ELF-1 (cell line): ENCODE measurements at places on chromosomes 3 and 15.

- DNase-seq, result no peak
Observed at GRCh38 chr3:105780107-105780506, 88.7 kb downstream of the CBLB start.

GRCh38 chr3:135136361-135137100 is 341.5 kb downstream of the EPHB1 start:
- DNase-seq, result no peak

GRCh38 chr3:177351757-177352158 is 154.5 kb upstream of the TBL1XR1 start:
- DNase-seq, result no peak

GRCh38 chr3:195744437-195744836 is 23.7 kb downstream of the MUC20 start:
- DNase-seq, result no peak

- no peak for DNase-seq
Observed at GRCh38 chr15:40744815-40745152, 10.3 kb downstream of the RMDN3 start.

DNA sequence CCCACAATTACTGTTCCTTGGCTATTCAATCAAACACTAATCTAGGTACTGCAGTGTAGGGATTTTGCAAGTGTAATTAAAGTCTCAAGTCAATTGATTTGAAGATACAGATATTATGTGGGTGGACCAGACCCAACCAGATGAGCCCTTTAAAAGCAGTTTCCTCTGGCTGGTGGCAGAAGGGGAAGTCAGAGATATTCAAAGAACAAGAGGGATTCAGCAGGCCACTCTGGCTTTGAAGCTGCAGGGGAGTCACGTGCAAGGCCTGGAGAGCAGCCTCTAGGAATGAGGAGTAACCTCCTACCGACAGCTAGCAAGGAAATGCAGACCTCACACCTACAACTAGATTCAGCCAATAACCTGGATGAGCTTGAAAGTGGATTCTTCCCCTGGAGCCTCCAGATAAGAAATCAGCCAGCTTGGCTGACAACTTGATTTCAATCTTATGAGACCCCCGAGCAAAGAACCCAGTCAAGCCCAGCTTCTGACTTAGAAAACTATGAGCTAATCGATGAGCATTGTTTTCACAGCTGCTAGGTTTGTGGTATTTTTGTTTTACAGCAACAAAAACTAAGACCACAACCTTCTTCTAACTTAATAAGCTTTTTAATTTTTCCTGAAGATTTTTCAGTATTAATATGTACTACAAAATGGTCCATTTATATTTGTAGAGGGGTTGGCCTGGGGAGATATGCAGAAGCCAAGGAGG is 13.4 kb downstream of the HACD2 start:
- DNase-seq, result peak; percentile 77

- no peak for DNase-seq
Observed at GRCh38 chr15:62124176-62124972, 40.7 kb downstream of the C2CD4B start.

DNA sequence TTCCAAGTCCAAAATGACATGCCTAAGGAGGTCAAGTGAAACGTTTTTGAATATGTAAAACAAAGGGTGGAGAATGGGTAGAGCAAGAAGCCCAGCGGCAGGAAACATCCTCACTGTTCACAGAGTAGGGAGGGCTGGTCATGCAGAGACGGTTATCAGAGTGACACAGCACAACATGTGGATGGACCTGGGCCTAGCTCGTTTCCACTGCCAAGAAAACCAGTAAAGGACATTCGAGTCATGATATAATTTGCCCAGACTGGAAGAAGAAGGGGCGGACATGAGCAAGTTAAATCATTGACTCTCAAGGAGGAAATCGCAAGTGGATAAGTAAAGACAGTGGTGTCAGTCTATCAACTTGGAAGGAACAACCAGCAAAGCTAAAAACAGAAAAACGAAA is 89.3 kb downstream of the LRIG1 start:
- no peak for DNase-seq

- DNase-seq, result no peak
Observed at GRCh38 chr3:114675104-114675503, 381.3 kb downstream of the TIGIT start.

- DNase-seq, result no peak
Observed at GRCh38 chr3:191362524-191363090, 32.3 kb upstream of the UTS2B start.

DNA sequence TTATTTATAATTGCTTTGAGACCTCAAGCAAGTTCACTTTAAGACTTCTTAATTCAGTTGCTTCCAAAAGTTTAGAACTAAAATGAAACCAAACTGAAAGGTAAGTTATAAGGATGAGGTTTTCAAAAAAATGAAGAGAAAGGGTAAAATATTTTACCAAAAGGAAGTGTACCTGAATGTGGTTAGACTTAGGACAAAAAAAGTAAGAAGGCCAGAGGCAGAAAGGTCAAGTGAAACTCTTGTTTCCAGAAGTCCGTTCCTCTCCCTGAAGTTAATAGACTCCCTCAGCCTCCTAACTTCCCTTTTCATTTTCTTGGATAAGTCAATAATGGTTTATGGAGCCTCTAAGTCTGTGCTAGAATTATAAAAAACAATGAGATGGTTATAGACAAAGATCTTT is 16.6 kb downstream of the BTLA start:
- DNase-seq, result no peak

- DNase-seq, result no peak
Observed at GRCh38 chr3:167066977-167067786, 312.9 kb downstream of the ZBBX start.

DNA sequence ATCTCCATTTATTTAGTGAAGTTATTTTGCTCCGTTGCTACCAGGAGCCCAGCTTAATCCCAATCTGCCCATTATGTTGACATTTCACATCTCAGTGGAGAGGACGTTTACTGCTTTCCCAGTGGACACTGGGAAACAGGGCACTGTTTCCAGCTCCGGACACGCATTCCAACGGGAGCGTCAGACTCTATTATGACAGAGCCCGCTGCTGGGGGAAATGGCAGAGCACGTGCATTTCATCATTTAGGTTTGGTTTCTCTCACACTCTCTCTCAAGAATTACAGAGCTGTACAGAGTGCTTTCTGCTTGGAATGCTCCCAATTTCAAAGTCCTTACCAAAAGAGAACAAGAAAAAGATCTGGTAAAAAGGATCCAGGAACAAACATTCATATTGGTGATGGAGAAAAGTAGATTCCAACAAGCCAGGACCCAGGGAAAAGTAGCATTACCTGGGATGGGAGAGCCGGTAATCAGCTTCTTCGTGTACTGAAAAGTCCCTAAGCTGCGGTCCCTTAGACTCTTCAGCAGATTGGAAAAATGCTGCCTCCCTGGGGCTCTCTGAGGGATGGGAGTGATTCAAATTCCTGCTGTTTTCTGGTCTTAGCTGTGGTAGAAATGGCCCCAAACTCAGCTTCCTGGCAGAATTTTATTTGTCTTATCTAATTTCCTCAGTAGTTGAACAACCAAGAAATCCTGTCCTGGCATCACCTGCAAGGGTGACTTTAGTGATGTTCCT is 136.0 kb upstream of the THBS1 start:
- DNase-seq, result no peak

DNA sequence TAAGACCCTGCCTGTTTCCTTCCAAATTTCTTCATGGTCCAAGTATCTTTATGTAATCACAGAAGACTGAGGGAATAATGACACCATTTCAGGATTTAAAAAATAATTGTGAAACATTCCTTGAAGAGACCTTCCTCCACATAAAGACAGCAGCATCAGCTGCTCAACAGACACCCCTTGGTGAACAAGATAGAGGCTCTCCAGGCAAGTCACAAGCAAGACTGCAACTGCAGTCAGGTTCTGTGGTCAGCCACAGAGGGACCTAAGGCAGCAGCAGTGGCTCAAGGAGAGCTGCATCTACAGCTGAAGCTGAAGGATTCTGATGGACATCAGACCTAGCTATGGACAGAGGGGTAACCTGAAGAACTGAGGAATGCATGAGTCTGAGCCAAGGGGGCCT is 97.2 kb upstream of the C3orf80 start:
- no peak for DNase-seq

DNA sequence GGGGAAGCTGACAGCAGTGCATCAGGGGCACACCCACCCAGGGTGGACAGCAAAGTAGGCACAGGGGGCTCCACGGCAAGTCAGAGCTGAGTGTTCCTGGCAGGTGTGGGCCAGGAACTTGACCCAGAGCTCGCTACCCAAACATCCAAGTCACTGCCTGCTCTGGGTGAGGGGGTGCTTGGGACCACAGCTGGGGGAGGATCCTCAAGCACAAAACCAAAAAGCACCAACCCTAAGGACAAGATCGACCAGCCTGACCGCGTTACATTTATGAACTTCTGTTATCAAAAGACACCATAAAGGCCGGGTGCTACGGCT is 101.2 kb downstream of the CHSY1 start:
- DNase-seq, result no peak

DNA sequence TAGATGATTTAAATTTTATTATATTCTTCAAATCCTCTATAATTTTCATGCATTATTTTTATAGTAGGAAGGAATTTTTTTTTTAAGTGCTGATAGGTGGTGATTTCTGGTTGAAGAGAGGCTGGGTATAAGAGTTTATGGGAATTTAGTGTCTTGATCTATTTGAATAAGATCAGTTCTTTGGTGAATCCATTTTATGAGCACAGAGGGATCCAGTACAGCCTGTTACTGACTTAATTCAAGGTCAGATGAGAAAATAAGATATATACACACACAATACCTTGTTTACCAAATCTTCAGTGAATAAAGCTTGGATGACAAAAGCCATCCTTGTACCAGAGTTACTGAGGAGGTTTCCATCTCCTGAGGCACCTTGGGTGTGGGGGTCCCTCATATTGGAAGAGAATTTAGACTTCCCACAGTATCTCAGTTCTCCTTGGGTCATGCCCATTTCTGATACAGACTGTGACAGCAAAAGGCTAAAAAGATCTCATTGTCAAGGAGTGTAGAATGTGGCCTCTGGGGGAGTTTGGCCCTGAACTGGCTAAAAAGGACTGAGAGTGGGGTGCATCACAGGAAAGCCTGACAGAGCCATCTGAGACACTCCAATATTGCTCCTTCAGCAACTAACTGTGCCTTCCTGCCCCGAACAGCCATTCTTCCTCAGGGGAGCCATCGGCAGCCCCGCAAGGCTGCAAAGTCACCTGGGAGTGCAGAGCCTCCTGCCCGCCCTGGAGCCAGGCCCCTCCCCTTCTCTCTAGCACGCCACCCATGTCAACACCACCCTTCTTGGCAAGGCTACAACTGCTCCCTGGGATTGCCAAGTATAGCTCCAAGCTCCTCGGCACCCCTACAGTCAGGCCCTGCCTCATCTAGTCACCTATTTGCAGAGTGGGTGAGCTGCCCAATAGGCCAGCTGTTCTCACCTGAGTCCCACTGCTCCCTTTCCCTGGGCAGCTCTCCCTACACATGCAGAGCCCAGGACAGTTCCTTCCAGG is 43.1 kb upstream of the HACD2 start:
- DNase-seq, result no peak

- no peak for DNase-seq
Observed at GRCh38 chr3:126121074-126121473, 37.1 kb upstream of the SLC41A3 start.
